ENCODE measurements at places on chromosomes 7 and 10.

GRCh38 chr7:127404286-127405072, 12.0 kb upstream of the ZNF800 start:
- no peak for DNase-seq

GRCh38 chr7:120819861-120820260, 38.1 kb downstream of the TSPAN12 start:
- no peak for DNase-seq

GRCh38 chr7:11817111-11817740, 14.8 kb downstream of the THSD7A start:
- no peak for DNase-seq

GRCh38 chr10:36679554-36679953, 445.8 kb upstream of the ANKRD30A start:
- no peak for DNase-seq

- no peak for DNase-seq
Observed at GRCh38 chr10:28281726-28282315, 21.0 kb downstream of the MPP7 start.

GRCh38 chr10:29130190-29130673, 158.6 kb upstream of the LYZL1 start:
- DNase-seq, result no peak

DNA sequence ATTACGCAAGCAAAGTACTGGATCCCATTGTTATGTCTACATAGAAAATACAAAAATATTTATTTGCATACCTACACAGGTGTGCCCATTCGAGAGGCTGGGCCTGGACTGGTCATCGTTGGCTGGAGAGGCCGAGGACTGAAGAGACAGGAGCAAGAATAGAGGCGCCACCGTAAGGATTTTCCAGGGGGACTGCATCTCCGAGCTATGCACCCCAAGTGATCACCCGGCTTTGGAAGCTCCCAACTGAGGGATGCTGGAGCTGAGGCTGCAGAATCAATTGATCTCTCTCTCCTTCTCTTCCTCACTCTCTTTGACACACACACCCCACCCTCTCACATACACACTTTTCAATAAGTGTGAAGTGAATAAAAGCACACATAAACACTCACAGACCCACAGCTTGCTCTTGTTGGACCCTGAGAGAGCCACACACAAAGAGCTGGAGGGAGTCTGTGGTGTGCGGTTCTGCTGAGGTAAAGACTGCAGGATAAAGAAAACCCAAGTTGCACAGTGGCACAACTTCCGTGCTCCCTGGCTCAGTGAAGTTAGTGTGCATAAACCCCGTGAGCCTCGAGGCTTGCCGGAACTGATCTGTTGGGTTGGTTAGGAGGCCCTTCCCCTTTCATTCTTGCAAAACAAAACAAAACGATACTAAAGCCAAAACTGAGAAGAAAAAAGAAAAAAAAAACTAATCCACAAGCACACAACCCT, at the start of gene AOAH:
AOAH (minus strand) TSS at position 544 of the 714 bp plus-strand sequence; CDS start at position 198, 346 bp downstream.
- peak; percentile 42 for DNase-seq

DNA sequence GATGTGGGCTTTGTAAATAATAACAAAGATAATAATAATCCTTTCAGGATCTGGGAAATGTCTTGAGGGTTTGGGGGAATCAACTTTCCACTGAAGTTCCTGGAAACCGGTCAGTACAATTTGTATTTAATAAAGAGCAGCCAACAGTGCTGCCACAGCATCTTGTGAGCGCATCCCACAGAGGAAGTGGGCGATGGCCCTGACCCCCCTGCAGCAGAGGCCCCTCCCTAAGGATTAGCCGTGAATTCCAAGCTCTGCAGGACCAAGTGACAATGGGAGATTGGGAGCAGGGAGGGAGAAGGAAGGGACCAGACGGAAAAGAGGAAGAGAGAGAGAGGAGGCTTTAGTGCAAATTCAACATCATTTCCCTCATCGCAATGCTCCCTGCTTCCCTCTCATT, 349.2 kb downstream of the RNLS start:
- no peak for DNase-seq
